ENCODE measurements at places on chromosomes 6 and 20.

DNA sequence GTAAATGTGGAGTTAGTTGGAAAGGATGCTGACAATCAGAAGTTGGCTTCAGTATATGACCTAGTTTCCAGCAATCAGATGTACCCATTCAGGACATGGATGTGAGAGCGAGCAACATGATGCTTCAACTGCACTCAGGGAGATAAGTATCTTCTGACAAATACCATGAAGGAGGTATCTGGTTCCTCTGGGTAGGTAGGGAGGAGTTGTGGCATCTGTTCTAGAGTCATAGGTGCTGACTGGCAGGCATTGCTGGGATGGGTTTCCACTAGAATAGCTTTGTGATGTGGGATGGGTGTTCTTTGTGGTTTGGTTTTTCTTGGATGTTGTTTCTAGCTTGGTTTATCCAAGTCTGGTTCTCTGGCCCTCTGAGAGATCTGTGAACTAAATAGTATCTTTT, 3.9 kb upstream of the REV3L start:
- DNase-seq = no peak

DNA sequence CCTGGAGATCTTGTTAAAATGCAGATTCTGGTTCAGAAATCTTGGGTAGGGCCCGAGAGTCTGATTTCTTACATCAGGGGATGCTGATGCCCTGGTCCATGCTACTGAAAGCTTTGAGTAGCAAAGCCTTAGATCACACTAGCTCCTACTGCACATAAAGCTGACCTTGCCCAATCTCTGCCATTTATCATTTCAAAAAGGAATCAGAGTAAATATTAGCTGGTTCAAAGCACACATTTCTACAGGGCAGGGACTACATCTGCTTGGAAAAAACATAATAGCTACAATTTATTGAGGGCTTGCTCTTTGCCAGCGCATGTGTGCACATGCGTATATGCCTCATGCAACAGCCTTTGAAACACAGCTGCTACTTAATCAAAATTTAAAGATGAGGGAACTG, 440.4 kb upstream of the ARID1B start:
- DNase-seq = no peak

- DNase-seq = no peak
These were observed 9.7 kb upstream of the IRF4 start for GRCh38 chr6:381742-382461.

GRCh38 chr6:159716247-159717096, 10.8 kb upstream of the WTAP start:
- DNase-seq = peak; percentile 88

DNA sequence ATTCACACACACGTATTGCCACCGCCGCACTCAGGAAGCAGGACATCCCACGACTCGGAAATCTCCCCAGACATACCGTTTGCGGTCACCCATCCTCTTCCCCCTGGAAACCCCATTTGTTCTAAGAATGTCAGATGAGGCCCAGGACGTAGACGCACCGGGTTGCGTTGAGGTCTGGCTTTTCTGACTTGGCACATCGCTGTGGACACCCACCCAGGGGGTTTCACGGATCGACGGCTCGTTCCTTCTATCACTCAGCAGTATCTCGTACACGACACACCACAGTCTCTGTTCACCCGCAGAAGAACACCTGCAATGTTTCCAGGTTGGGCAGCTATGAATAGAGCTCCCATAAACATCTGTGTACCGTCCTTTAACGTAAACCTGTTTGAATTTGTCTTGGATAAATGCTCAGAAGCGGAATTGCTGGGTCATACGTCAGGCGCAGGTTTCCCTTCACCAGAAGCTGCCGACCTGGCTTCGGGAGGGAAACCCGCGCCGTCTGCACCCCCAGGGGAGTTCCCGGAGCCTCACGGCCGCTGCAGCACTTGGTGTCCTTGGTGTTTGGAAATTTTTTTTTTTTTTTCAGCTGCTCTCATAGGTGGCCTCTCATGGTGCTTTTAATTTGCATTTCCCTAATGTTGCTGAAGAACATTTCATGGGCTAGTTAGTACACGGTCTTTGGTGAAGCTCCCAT, 9.3 kb upstream of the EEF1A2 start:
- no peak for DNase-seq

DNA sequence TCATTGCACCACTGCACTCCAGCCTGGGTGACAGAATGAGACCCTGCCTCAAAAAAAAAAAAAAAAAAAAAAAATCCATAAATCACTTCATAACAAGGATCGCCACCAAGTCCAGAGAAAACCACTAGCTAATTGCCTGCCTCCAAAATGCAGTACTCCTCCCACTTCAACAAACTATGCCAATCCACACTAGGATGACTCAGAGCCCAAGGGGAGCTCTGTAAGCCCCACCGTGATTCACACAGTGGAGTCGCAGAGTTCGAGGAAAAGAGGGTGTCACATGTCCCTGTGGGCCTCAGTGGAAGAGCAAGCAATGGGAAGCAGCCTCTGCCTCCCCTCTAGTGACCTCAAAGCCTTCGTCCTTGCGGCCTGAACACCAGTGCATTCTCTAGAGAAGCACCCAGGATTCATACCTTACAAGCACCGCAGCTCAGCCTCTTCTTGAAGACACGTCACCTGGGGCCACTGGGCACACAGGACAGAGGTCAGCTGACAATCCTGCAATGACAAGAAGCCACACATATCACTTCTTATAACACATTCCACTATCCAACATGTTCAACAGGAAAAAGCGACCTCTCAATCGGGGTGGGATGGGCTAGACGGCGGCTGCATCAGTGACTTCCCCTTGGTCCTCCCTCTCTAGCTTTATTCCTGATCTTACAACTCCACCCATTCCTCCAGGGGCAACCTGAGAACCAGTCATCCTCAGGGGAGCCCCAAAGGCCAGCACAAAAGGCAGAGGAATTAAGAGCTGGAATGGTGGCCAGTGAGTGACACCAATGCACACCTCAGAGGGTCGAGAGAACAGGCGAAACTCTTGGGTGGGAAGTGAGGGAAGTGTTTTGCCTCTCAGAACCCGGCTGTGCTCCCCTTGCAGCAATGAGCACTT, 8.9 kb downstream of the SNHG17 start:
- DNase-seq = peak; percentile 87

- no peak for DNase-seq
These were observed 1.9 kb downstream of the ZFAND3 start for GRCh38 chr6:37821446-37821845.

GRCh38 chr20:18613553-18613952, 25.7 kb downstream of the DTD1 start:
- peak; percentile 28 for DNase-seq

DNA sequence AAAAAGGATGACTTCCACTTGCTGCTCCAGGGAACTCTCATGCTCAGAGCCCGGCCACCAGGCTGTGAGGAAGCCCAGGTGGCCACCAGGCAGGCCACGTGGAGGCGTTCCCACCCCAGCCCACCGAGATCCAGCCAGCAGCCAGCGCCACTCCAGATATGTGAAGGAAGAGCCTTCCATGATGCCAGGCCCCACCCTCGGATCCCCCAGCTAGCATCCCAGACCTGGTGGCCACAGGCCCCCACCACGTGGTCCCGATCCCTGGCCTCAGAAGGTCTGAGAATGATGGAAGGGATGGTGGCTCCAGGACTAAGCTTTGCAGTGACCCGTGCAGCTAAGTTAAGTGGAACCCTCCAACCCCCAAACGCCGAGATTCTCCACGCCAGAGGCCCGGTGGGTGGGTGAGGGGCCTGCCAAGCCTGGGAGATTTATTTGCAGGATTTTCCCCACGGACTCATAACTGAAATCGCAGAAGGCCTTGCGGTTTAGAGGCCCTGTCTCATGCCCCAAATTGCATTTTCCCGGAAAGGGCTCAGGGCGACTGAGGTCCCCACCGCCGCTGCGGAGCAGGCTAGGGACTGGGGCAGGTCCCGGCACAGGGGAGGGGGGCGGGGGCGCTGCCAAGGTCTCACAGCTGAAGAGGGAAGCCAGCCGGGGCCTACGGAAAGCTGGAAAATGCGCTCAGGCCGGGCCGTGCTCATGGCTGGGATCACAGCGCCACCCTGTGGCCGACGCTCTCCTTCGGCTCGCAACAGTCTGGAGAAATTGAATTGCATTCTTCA, 31.1 kb upstream of the CST7 start:
- DNase-seq = peak; percentile 65

DNA sequence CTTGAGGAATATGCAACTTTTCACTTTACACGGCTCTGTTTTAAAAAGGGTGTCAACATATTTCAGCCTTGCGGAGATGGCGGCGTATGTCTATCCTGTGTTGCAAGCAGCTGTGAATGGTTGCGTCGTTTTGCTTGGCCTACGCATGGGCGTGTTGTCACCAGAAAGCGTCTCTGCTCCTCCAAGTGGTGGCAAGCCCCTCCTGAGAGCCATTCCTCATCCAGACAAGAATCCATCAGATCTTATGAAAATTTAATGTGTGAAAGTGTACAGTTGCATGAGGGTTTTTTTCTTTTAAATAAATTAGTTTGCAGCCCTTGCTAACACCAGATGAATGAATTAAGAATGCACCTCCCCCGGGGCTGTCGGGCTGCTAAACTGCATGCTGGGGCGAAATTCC, 114.4 kb downstream of the PHACTR3 start:
- no peak for DNase-seq

DNA sequence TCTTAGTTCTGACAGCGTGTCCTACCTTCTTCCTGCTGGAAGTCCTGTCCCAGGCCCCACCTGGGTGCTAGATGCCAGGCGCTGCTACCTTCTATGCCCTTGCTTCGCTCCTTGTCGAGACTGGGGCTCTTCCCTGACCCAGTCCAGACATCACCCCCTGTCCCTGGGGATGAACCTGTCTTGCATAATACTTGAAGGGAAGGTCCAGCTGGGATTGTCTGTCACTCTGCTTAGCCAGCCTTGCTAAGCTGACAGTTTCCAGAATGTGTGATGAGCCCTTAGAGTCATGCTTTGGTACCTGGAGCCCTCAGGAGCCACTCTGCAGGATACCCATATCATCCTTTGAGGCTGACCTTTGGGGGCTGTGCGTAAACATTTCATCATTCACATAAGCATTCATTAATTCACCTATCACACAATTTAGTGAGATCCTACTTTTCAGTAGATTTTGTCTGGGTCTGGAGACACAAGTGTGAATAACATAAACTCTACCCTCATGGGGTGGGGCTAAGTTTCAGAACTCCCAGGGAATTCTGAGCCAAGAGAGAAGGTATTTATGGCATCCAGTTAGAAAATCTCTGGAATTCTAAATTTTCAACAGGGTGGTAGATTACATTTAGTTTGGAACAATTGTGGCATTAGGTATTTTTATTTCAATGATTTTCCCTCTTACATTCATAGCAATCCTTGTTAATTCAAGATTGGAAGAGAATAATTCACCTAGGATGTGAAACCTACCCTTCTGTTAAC, 151.1 kb upstream of the HDAC2 start:
- no peak for DNase-seq

DNA sequence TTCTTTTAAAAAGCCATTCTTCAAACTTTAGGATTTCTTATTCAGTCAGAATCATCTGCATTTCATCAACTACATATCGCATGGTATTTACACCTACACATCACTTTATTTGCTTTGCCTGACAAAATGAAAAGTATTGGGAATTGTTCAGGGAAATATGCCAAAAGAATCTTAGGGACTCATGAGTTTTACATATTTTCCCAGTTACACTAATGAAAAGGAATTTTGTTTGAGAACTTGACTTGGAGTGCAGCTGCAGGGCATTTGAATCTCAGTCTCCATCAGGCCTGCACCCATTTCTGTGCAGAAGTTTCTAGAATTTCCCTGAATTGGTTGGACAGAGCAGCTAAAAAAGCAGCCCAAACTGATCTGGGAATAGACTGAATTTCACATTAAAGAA, 65.3 kb downstream of the MTHFD1L start:
- DNase-seq = peak; percentile 55

- DNase-seq = no peak
These were observed 159.1 kb downstream of the TFAP2B start for GRCh38 chr6:50977796-50978195.

DNA sequence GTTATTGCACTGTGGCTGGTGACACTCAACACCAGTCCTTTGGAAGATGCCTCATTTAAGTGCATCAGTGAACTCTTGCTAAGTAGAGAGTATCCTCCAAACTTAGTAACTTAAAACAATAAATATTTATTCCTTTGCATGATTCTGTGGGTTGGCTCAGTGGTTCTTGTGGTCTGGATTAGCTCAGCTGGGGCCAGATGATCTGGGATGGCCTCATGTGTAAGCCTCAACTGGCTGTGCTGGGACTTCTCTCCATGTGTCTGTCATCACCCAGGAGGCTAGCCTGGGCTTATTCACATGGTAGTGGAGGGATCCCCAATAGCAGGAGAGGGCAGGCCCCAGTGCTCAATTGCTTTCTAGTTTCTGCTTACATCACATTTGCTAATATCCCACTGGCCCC, 8.3 kb downstream of the LRRN4 start:
- DNase-seq = peak; percentile 42

GRCh38 chr6:12276930-12277315, 13.2 kb upstream of the EDN1 start:
- no peak for DNase-seq

GRCh38 chr20:833450-834150, at the start of gene FAM110A:
Gene FAM110A (plus strand): TSS chr20:833715. CDS start chr20:844805, 11,090 bp downstream.
- peak; percentile 95 for DNase-seq

GRCh38 chr6:39227476-39227875, 1.8 kb downstream of the KCNK5 start:
- no peak for DNase-seq
